ENCODE measurements at places on chromosomes 11 and 22.

GRCh38 chr22:27226666-27227065 is 569.3 kb downstream of the MIAT start:
- no peak for DNase-seq

GRCh38 chr11:133823614-133824013 is 21.7 kb downstream of the SPATA19 start:
- no peak for DNase-seq

DNA sequence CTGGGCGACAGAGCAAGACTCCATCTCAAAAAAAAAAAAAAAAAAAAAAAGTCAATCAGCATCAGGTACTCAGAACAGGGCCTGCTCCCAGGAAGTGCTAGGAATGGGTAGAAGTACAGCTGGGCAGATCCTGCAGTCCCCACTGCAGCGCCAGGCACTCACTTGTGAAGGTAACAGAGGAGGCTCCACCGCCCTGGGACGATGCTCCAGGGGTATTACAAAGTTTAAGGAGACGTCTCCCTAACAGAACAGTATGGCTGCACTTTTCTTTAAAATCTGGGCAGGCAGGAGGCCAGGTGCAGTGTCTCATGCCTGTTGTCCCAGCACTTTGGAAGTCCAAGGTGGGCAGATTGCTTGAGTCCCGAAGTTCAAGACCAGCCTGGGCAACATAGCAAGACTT is 1449.0 kb downstream of the BRD1 start:
- no peak for DNase-seq

- DNase-seq = no peak
These were observed 862 bp downstream of the GGA1 start for GRCh38 chr22:37609240-37610152.

GRCh38 chr22:24816806-24817205 is 10.8 kb downstream of the SGSM1 start:
- no peak for DNase-seq

DNA sequence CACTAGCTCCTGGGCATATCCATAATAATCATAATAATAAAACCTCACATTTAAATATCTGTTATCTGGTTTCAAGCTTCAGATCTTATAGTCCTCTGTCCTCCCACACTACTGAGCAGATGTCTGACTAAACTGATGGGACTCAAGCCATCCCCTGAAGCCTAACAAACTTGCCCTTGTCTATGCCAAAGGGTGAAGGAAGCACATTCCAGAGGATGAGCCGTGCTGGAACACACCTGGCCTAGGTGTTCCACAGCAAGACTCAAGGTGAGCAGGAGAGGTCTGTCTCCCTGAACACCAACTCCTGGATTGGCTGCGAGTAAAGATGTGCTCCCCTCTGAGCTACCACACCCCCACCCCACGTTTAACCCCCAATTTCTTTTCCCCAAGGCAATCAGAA is 14.7 kb downstream of the SCUBE2 start:
- no peak for DNase-seq

DNA sequence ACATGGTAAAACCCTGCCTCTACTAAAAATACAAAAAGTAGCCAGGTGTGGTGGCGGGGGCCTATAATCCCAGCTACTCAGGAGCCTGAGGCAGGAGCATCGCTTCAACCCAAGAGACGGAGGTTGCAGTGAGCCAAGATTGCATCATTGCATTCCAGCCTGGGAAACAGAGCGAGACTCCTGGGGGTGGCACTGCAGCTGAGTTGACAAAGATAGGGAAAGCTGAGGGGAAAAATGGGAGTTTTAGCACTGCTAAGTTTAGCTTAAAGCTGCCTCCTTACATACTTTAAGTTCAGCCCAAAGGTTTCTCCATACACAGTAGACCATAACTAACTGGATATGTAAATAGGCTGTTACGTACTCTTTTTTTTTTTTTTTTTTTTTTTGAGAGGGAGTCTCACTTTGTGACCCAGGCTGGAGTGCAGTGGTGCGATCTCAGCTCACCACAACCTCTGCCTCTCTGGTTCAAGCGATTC is 9.0 kb upstream of the USP28 start:
- DNase-seq = no peak

GRCh38 chr22:46348099-46348695 is 12.7 kb downstream of the TRMU start:
- no peak for DNase-seq

- no peak for DNase-seq
These were observed 105.2 kb downstream of the SPON1 start for GRCh38 chr11:14067686-14068085.

DNA sequence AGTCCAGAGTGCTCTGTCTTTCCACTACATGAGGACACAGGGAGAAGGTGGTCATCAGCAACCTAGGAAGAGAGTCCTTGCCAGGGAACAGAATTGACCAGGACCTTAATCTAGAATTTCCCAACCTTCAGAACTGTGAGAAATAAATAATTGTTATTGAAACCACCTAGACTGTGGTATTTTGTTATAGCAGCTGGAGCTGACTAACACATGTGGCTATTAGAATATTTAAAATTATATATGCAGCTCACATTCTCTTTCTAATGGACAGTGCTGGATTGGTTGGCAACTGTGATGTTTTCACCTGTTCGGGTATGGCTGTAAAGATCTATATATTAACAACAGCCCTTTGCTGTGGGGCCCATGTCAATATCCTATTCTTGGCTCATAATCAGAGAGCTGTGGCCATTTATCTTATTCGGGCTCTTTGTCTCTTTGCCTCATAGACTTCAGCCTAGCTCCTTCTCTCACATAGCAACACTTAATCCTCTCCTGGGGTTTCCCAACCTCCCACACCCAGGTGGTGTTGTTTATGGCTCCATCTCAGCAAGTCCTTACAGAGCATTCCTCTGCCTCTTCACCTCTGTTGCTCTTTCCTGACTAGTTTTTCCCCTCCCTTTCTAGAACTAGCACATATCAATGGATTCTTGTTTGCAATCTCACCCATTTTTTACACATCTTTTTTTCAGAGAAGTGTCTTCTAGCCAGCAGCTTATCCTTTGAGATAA is 46.4 kb upstream of the AMOTL1 start:
- DNase-seq = no peak

DNA sequence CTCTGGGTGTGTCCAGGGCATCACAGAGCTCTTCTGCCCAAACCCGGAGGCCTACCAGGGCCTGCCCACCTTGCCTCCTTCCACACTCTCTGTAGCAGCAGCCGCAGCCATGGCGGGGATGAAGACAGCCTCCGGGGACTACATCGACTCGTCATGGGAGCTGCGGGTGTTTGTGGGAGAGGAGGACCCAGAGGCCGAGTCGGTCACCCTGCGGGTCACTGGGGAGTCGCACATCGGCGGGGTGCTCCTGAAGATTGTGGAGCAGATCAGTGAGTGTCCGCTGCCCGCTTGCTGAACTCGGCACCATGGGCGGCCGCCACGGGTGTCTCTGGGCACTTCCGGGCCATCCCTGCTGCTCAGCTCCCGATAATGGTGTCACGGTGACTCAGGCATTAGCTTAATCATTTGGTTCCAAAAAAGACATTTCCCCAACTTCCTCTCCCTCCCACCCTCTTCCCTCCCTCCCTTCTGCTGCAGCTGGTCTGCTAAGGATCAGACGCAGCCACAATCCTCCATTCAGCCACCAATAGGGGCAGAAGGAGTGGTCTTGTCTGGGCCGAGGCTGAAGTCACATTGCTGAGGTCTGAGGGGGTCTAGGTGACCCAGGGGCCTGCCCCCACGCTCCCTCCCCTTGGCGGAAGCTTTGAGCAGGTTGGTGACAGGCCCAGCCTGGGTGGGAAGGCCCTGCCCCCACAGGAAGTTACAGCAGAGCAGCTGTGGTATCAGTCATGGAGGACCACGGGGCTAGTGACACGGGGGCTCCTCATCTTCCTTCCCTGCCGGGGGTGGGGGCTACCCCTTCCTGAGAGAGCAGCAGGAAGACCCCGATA is 950 bp downstream of the FERMT3 start:
- no peak for DNase-seq

- no peak for DNase-seq
These were observed 58.8 kb downstream of the FZD4 start for GRCh38 chr11:86896441-86896841.

- no peak for DNase-seq
These were observed 12.3 kb downstream of the POU2AF1 start for GRCh38 chr11:111366560-111367410.

GRCh38 chr11:15923183-15923582 is 433.2 kb downstream of the SOX6 start:
- no peak for DNase-seq

DNA sequence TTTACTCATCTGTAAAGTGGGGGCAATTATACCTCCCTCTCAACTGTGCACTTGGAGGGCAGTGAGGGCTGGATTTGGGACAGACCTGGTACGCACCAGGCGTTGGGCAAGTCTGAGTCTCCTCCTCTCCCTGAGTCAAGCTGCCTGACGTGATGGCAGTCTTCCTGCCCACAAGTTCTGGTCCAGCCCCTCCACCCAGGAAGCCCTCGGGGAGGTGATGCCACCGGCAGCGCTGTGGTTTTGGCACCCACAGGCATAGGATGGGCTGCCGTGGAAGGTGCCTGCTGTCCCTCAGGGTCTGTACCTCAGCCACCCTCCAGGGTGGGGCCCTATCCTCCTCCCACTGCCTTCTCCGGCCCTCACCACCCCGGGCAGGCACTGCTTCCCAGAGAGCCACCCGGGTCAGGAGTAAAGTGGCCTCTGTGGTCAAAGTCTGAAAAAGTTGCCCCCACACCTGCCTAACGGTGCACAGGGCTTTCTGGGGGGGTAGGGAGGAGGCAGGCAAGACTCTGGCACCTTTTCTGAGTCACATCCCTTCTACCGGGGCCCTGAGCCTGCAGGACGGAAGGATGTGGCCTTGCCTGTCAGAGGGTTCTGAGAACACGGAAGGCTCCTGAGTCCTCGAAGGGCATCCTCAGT is 6.5 kb upstream of the APOBEC3H start:
- no peak for DNase-seq

DNA sequence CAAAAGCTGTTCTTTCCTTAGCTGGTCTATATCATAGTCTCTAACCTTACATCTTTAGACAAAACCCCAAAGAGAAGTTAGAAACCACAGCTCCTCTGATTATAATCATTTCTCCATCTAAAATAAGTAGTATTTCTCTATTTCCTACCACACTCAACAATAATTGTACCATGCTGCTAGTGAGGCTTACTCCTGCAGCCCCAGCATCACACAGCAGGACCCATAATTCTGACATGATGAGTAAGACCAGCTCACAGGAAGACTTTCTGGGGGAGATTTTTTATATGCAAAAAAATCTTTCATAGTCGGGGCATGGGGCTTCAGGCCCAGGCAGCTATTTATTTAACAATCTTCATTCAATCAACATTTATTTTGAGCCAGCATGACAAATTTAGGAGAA is 441.6 kb downstream of the DYNC2H1 start:
- DNase-seq = no peak

GRCh38 chr22:32671886-32672285 is 129.6 kb upstream of the TIMP3 start:
- DNase-seq = no peak

GRCh38 chr11:83648610-83649527 is 362.7 kb upstream of the CCDC90B start:
- DNase-seq = no peak

DNA sequence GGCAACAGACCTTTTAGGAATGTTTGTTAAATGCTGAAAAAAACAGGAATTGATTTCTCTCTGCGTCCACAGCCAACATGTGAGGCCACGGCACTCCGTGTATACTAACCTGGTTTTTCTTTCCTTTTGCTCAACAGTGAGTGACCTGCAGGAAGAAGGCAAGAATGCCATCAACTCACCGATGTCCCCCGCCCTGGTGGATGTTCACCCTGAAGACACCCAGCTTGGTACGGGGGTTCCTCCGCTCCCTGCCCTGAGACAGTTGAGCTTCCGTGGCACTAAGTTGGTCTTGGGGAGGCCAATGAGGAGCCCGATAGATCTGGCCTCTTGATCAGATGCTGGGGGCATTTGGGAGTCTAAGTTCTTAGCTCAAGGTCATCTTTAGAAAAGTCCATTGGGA is 69.7 kb downstream of the PARVB start:
- DNase-seq = no peak

- DNase-seq = no peak
These were observed 18.9 kb downstream of the ADAMTS15 start for GRCh38 chr11:130467116-130467900.

GRCh38 chr22:19807161-19807913 is 46.8 kb downstream of the TBX1 start:
- no peak for DNase-seq

GRCh38 chr11:94602430-94603372 is 35.5 kb downstream of the PIWIL4 start:
- DNase-seq = peak; percentile 43

DNA sequence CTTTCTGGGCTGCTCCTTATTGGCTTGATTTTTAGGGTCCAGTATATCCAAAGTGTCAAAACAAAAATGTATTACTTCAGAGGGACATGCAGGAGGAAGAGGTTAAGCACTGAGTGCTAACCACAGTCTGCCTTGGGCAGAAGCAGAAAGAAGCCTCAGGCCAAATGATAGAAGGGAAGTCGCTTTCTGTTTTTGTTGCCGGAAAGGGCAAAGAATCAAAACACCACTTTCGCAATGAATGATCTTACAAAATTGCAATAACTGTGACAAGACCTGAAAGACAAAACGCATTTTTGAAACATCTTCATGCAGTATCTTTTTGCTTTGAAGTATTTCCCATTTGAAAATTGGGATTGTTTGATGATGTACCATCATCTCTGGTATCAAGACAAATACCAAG is 70.1 kb upstream of the PICALM start:
- DNase-seq = no peak

GRCh38 chr11:73296501-73297230 is 11.4 kb upstream of the ARHGEF17 start:
- DNase-seq = no peak

DNA sequence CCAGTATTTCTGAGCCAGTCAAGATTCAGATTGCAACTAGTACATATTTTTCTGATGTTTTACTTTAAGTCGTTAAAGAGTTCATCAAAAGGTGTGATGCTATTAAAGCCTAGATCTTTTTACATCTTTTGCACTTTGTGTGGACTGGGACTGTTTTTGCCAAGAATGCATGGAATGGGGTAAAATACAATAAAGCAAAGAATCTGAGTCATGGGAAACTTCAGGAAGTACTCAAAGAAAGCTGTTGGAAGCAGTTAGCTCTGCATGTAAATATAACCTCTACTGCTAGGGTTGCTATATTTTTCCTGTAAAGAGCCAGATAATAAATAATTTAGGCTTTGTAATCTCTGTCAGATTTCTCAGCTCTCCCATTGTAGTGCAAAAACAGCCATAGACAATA is 20.9 kb downstream of the ATXN10 start:
- no peak for DNase-seq

DNA sequence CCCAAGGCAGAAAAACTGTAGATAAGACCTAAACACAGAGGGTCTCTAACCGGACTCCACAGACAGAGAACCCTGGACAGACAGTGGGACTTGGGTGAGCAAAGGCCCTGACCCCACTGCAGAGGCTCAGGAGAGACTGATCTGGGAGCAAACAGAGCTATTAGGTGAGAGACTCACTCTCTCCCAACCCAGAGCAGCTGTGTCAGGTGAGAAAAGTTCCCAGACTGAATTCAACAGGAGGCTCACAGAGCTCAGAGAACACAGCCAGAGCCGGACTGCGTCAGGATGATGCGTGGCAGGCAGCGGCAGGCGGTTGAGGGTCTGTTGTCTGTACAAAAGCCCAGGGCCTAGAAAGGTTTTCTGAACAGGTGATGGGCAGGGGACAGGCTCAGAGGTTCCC is 5.5 kb downstream of the RFPL2 start:
- DNase-seq = no peak

All from Panc1 (cell line).